ENCODE measurements at places on chromosomes 7 and 10.

GRCh38 chr10:33600381-33600780 is 265.9 kb upstream of the NRP1 start:
- DNase-seq, result no peak

DNA sequence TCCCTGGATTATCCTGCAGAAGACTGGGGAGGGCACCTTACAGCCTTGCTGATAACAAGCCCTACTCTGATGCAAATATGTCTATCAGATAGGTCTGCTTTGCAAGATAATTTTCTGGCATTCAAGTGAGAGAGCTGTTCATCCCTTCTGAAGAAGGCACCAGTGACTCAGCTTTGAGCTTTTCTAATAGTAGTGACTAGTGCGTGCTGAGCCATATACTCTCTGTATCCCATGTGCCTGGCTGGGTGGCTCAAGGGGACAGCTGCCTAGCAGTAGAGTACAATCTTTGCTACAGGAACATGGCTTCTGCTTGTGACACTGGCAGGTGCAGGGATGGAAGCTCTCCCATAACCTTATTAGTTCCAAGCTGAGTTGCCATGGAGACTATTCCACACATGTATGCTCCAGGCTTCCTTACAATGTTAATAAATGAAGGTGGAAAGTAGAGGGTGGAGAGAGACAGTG is 35.0 kb upstream of the ABCB4 start:
- DNase-seq, result no peak

GRCh38 chr10:89351412-89351779 is 23.6 kb downstream of the IFIT3 start:
- DNase-seq, result no peak

- DNase-seq, result no peak
These were observed 67.8 kb upstream of the NXPH1 start for GRCh38 chr7:8365499-8366110.

- no peak for DNase-seq
These were observed 44.6 kb upstream of the C10orf120 start for GRCh38 chr10:122744257-122744656.

DNA sequence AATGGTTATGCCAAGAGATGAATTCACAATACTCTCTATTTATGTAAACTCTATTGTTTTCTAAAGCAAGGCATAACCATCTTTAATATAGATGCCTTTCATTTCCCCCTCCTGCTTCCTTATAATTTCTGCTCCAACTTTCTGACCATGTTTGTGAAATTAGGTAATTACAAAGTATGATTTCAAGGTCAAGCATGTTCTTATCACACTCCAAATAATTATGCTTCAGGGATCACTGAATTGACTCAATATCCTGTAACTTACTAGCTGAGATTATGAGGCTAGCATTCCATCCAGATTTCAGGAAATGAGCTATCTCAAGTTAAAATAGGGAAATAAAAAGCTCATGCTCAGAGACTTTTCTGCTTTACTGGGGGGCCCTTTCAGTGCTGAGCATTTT is 655.9 kb upstream of the IGFBP3 start:
- no peak for DNase-seq

- DNase-seq, result no peak
These were observed 27.9 kb upstream of the PPP2R2D start for GRCh38 chr10:131872827-131873375.

Data from RWPE1 (cell line).